ENCODE measurements at places on chromosomes 16 and 17. TPM values are rescaled to one million over a fixed set of nuclear protein-coding genes. Genes with fewer than 3 reads are reported as not detected.

DNA sequence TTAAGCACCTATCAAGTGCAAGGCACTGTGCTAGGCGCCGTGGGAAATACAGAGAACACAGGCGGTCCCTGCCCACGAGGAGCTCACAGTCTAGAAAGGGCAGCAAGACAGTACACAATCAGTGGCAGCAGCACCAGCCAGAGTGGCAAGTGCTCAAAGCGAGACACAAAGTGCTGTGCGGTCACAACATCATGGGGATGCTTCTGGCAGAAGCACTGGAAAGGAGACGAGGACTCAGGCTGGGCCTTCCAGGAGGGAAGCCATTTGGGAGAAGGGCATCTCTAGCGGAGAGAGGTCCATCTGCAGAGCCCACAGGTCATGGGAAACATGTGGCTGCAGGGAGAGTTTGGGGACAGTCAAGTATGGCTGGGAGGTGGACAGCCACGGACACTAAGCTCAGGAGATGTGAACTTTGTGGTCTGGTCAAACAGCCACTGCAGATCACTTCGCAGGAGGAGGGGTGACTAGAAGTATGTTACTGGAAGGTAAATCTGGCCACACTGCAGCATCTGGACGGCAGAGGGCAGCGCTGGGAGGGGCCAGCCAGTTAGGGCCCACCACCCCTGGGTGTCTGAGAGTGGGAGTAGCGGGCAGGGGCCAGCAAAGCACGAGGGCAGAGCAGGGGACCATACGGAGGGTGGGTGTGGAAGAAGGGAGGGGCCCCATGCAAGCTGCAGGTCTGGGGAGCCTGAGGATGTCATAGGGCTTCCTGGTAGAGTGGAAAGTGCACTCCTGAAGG, 71.1 kb downstream of the N4BP1 start:
- DNase-seq: no peak

DNA sequence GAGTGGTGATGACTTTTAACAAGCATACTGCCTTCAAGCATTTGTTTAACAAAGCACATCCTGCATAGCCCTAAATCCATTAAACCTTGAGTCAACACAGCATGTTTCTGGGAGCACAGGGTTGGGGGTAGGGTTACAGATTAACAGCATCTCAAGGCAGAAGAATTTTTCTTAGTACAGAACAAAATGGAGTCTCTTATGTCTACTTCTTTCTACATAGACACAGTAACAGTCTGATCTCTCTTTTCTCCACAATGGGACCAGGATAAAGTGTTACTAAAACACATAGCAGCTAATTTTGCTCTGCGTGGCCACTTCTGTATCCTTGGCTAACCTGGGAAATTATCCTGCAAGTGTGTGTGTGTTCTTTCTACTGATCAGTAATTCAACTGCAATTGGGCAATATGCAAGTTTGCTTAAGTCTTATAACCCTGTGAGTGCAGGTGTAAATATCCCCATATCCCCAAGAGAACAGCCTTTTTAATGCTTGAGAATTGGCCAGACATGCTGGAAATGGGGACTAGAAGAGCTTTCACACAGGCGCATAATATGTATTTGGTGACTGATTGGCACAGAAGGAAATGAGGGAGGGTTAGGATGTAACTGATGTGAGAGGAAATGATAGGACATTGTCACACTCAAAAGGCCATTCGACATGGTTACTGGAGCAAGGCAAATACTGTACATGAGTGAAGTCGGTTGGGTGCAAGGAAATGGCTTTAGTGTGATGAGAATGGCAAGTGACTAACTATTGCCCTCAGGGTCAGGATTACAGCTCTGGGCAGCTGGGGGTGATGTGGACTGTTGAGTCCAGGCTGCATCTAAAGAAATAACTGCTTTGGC, 10.8 kb upstream of the ANKS4B start:
- no peak for DNase-seq

DNA sequence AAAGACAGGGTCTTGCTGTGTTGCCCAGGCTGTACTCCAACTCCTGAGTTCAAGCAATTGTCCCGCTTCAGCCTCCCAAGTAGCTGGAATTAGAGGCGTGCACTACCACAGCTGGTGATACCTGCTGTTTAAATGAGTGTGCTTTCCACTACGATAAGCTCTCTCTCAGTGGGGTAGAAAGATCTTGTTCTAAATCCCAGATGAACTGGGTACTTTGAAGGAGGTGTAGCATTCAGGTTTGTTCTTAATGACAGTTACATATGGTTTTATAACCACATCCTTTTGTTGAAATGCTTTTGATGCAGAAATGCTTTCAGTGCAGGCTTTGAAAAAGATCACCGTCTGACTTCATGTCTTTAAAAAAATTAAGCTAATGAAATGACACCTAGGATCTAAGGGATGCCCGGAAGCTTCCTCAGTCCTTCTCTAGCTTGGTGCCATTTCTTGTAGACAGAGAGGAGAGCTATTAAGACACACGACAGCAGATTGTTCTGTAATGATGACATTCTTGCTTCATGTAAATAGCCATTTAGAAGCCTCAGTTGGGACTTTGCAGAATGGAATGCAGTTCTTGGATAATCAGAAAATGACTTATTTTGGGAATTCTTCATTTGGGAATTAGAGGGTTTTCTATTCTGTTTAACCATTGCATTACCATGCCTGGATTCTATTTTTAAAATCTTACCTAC, 19.5 kb downstream of the PMM2 start:
- no peak for DNase-seq

GRCh38 chr16:88452482-88453216, 431 bp upstream of the ZFPM1 start:
- peak; percentile 97 for DNase-seq

BRIP1 gene
- 11.3 TPM for total RNA-seq

All from CD8-positive, alpha-beta memory T cell (primary cell).